ENCODE measurements at places on chromosomes 7 and 10. TPM values are rescaled to one million over a fixed set of nuclear protein-coding genes. Genes with fewer than 3 reads are reported as not detected.

DNA sequence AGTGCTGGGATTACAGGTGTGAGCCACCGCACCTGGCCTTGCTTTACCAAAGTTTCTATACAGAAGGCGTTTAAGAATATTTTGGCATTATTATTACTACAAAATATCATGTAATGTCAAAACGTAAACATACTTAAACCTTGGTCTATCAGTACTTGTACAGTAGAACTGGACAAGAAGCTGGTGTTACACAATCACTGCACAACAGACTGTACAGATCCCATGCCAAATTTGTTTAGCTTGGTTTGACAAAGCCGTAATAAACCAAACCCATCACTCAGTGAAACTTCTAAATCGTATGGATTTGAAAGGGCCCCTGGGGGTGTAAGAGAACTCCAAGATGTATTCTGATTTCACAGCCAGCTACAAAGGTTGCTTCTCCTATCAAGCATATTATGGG lies 51.8 kb upstream of the RHEB start:
- no peak overlapping the region for H3K4me3 ChIP-seq
- DNase-seq: no peak
- H3K4me1 ChIP-seq: peaks cover under 1% of the 10 kb centered on the region

The CPA2 gene
- total RNA-seq: not detected

- peak within 1 kb of the TSS; percentile 72 for H3K4me3 ChIP-seq
- no peaks in the 10 kb centered on the region for H3K4me1 ChIP-seq
- no peak for DNase-seq
- H3K36me3 ChIP-seq: no peaks in the 10 kb centered on the region
- peak within 1 kb of the TSS; percentile 75 for H3K27ac ChIP-seq
Measured at GRCh38 chr7:92836489-92836999, at the start of gene CDK6. CDK6 (minus strand) TSS chr7:92836573; CDS start chr7:92833323, 3,250 bp downstream.

GRCh38 chr7:106138776-106139175 lies 26.7 kb upstream of the SYPL1 start:
- peaks cover 46% of the 10 kb centered on the region for H3K4me1 ChIP-seq
- H3K27ac ChIP-seq: peak overlapping the region; percentile 94
- H3K4me3 ChIP-seq: peak overlapping the region; percentile 9
- no peaks in the 10 kb centered on the region for H3K36me3 ChIP-seq
- DNase-seq: no peak

GRCh38 chr7:48634116-48634632 lies 290.2 kb upstream of the CDC14C start:
- no peaks in the 10 kb centered on the region for H3K27me3 ChIP-seq
- no peak overlapping the region for H3K27ac ChIP-seq
- H3K4me3 ChIP-seq: no peak overlapping the region
- H3K4me1 ChIP-seq: no peaks in the 10 kb centered on the region

The MALRD1 gene
- total RNA-seq: not detected

The PRKAR1B gene
- 2.8 TPM for total RNA-seq

- H3K4me3 ChIP-seq: no peak overlapping the region
- H3K36me3 ChIP-seq: no peaks in the 10 kb centered on the region
- DNase-seq: no peak
- no peaks in the 10 kb centered on the region for H3K27me3 ChIP-seq
Measured at GRCh38 chr7:25031432-25031831, 51.5 kb upstream of the OSBPL3 start.

The CHRM2 gene
- total RNA-seq: not detected

DNA sequence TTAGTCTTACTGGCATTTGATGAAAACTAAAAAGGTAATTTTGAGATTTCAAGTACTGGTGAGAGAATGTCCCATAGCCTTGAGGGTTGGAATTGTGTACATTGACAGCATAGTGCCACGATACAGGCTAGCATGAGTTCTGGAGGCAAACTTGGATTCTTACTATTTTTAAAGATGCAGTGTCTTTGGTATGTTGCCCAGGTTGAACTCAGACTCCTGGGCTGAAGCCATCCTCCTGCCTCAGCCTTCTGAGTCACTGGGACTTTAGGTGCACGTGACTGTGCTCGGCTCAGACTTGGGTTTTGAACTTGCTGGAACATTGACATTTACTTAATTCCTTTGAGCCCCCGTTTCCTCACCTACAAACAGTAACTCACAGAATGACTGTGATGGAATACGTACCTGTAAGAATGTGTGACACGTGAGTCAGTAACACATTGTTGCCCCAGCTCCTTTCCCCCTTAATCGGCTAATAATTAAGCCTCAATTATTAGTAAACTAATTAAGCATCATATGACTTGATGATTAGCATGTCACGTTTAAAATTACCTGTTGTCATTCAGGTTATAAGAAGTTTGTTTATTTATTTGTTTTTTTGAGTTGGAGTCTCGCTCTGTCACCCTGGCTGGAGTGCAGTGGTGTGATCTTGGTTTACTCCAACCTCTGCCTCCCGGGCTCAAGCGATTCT lies 10.6 kb downstream of the DNAJB6 start:
- peak; percentile 91 for DNase-seq
- H3K36me3 ChIP-seq: no peaks in the 10 kb centered on the region
- peak overlapping the region; percentile 48 for H3K4me3 ChIP-seq
- H3K27ac ChIP-seq: peak overlapping the region; percentile 96

The HSPB1 gene
- total RNA-seq: 1,878 TPM

GRCh38 chr10:27527666-27528295 lies 23.7 kb downstream of the RAB18 start:
- no peak overlapping the region for H3K4me3 ChIP-seq
- H3K4me1 ChIP-seq: peaks cover 36% of the 10 kb centered on the region
- no peak for DNase-seq
- no peaks in the 10 kb centered on the region for H3K27me3 ChIP-seq
- no peaks in the 10 kb centered on the region for H3K36me3 ChIP-seq
- no peak overlapping the region for H3K27ac ChIP-seq

The TUBB8 gene
- total RNA-seq: not detected

DNA sequence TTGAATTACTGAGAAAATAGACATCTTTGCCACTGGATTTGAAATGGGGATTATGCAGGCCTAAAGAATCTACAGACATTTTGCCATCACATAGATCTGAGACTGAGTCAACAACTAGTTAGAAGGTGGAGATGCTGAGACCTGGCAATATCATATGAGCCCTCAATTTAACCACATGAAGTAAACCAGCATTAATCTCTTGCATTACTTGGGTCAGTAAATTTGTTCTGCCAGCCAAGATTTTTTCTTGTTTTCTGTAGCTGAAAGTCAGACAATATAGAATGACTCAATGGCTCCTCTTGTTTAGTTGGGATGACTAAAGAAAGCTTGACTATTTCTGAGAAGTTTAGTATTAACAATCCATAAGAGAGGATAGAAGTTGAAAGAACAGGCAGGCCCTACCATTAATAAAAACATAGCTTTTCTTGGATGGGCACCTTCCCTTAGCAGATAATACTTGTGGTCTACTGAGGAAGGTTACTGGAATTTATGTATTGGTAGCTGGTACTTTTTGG lies 396.7 kb upstream of the SORCS1 start:
- H3K36me3 ChIP-seq: no peaks in the 10 kb centered on the region
- no peaks in the 10 kb centered on the region for H3K27me3 ChIP-seq
- DNase-seq: no peak
- H3K4me3 ChIP-seq: no peak overlapping the region

The SFTPA1 gene
- not detected for total RNA-seq

DNA sequence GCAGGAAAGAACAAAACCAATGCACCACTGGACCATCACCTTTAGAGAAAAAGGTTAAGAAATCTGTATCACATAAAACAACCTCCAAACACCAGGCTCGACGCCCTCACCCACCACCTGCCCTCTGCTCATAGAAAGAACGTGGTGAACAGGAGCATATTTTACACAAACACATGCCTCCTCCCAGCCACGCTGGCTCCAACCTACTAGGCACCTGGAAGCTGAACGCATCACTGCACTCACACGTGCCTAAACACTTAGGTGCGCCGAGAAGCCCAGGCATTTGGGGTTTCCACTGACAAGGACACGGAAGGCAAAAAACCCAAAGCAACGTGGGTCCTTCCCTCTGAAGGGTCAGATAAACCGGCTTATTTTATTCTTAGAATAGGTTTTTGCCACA lies 56.0 kb downstream of the PTPRN2 start:
- no peaks in the 10 kb centered on the region for H3K27me3 ChIP-seq
- no peak overlapping the region for H3K27ac ChIP-seq
- no peaks in the 10 kb centered on the region for H3K4me1 ChIP-seq
- DNase-seq: no peak
- no peaks in the 10 kb centered on the region for H3K36me3 ChIP-seq
- no peak overlapping the region for H3K4me3 ChIP-seq

The VWDE gene
- not detected for total RNA-seq

DNA sequence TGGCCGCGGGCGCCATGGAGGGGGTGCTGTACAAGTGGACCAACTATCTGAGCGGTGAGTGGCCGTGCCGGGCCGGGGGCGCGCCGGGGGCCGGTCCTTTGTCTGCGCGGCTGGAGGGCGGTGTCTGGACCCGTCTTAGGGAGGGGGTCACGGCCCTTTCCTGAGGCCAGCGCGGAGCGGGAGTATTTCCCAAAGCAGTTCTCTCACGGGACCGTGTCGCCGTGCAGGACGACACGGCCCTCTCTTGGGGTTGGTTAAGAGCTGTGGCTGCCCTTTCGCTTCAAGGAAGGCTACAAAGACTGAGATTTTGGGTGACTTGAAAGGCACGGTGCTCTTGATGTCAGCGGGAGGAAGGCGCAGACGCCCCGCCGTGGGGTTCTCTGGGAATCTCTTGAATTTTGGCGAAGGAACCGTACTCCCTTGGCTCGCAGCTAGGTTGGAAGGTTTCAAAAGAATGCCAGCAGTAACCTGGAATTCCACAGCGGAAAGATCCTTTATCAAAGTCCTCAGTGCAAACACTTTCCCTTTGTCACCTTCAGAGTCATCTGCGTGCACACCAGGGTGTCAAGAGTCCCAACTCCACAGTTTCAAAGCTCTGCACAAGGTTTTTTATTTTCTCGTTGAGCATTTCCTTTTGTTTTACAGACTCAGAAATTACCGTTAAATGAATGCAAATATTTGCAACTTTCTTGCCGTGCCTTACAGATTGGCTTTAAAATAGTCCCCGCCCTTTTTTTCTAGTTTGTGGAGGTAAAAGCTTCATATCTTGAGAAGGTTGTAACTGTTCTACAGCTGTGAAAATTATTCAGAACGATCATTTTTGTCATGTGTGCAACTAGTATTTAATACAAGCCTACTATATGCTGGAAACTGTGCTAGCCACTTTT lies 780 bp downstream of the PLEKHA8 start:
- peaks cover 54% of the 10 kb centered on the region for H3K4me1 ChIP-seq
- DNase-seq: no peak
- peak overlapping the region; percentile 94 for H3K4me3 ChIP-seq
- peak overlapping the region; percentile 80 for H3K27ac ChIP-seq
- no peaks in the 10 kb centered on the region for H3K27me3 ChIP-seq

The NCF1 gene
- 2.7 TPM for total RNA-seq

The ZCCHC24 gene
- 91.4 TPM for total RNA-seq

GRCh38 chr7:30428246-30429155 lies 50.1 kb downstream of the NOD1 start:
- H3K4me3 ChIP-seq: no peak overlapping the region
- peaks cover 15% of the 10 kb centered on the region for H3K4me1 ChIP-seq
- peaks cover 22% of the 10 kb centered on the region for H3K36me3 ChIP-seq
- no peak for DNase-seq

- no peak for DNase-seq
- no peaks in the 10 kb centered on the region for H3K36me3 ChIP-seq
- no peak overlapping the region for H3K4me3 ChIP-seq
Measured at GRCh38 chr7:27670676-27671075, 8.0 kb upstream of the HIBADH start.

- H3K4me3 ChIP-seq: no peak overlapping the region
- no peak for DNase-seq
- peaks cover 74% of the 10 kb centered on the region for H3K4me1 ChIP-seq
- peak overlapping the region; percentile 72 for H3K27ac ChIP-seq
- H3K27me3 ChIP-seq: no peaks in the 10 kb centered on the region
Measured at GRCh38 chr7:101939136-101939695, 121.8 kb downstream of the CUX1 start.

DNA sequence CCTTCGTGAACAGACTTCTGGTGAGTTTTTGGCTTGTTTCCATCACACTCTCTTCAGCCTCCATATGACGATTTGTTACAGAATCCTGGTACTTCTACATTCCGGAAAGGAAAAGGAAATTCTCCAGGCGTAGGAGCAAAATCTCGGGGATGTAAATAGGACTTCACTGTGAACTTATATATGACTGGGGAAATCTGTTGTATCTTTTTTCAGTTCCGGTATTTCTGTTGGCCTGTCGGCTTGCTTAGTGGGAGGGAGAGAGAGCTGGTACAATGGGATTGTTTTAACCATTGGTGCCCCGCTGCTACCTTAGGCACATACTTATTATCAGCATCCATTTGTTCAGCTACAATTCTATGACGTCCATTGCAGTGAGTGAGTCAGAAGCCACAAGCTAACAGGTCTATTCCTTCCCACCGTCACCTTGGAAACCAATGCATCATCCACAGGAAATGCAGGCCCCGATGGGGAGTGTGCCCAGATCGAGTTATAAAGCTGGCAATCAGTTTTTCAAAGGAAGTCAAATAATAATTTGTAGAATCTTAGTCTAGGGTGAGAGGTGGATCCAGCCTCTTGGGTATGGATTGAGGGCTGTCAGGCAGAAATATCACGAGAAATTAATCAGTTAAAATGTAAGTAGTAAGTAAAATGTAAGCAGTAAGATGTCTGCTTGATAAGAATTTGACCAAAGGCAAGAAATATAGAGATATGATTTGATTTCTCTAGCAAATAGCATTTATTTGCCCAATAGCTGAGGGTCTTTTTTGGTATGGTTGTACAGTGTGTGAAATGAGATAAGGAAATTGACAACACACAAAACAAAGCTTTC lies 92.0 kb upstream of the MKLN1 start:
- no peak for DNase-seq
- H3K4me1 ChIP-seq: peaks cover 21% of the 10 kb centered on the region
- no peaks in the 10 kb centered on the region for H3K36me3 ChIP-seq
- peak overlapping the region; percentile 73 for H3K27ac ChIP-seq
- no peaks in the 10 kb centered on the region for H3K27me3 ChIP-seq

- no peaks in the 10 kb centered on the region for H3K27me3 ChIP-seq
- H3K4me1 ChIP-seq: no peaks in the 10 kb centered on the region
- DNase-seq: no peak
- H3K36me3 ChIP-seq: peaks cover 32% of the 10 kb centered on the region
- H3K4me3 ChIP-seq: no peak overlapping the region
Measured at GRCh38 chr7:102101926-102102325, 184.7 kb upstream of the SH2B2 start.

DNA sequence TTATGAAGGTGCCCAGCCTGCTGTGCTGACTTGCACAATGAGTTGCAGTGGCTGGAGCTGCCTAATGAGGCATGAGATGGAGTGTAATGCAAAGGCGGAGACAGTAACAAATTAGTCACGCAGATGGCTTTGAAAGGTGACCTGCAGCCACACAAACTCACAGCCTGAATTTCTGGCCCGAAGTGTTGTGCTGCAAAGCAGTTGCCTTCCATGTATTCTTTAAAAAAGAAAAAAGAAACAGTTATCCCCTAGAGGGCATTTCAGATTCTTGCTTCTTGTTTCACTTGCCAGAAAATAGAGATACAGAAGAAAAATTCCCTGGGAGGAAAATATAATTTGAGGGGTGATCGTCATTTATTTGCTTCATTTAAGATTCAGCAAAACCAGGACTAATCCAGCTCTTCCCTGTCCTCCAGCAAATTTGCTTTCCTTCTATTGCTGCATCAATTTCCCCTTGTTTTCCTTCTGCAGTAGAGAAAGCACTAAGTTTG lies 239.9 kb downstream of the ADRA2A start:
- H3K4me3 ChIP-seq: peak overlapping the region; percentile 13
- no peaks in the 10 kb centered on the region for H3K27me3 ChIP-seq
- no peaks in the 10 kb centered on the region for H3K4me1 ChIP-seq
- DNase-seq: no peak

Data from gastrocnemius medialis (tissue), 4 donors.